NCI-H1092 (cell line): ENCODE measurements at places on chromosomes 3 and 15.

GRCh38 chr15:96345560-96346399 lies 15.3 kb downstream of the NR2F2 start:
- peak; percentile 12 for DNase-seq

- no peak for DNase-seq
These were observed 358.3 kb upstream of the CFAP20DC start for GRCh38 chr3:59408047-59408624.

- peak; percentile 8 for DNase-seq
These were observed 9.8 kb downstream of the ONECUT1 start for GRCh38 chr15:52780172-52780980.

DNA sequence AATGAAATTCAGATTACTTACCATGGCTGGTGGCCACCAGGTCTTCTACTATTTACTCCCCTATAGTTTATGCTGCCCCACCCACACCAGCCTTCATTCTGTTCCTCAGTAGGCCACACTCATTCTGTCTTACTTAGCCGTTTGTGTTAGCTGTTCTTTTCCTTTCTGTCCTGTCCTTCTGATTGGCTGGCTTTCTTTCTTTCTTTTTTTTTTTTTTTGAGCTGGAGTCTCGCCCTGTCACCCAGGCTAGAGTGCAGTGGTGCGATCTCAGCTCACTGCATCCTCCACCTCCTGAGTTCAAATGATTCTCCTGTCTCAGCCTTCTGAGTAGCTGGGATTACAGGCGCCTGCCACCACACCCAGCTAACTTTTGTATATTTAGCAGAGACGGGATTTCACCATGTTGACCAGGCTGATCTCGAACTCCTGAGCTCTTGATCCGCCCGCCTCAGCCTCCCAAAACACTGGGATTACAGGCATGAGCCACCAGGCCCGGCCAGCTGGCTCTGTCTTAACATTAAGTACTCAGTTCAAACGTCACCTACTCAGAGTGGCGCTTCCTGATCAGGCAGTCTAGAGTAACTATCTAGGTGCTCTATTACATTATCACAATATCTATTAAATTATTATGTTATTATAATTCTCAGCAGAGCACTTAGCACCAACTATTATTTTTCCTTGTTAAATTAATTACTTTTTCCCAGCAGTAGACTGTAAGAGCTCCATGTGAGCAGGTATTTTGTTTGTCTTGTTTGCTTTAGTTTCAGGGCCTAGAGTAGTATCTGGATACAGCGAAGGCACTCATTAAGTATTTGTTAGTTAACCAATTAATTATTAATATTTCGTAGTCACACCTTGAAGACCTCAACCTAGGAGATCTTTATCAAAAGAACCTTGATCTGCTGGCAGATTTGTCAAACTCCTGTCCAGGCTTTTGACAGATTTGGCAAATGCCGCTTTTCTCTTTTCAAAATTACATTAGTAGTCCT lies 6.4 kb downstream of the CMSS1 start:
- no peak for DNase-seq

DNA sequence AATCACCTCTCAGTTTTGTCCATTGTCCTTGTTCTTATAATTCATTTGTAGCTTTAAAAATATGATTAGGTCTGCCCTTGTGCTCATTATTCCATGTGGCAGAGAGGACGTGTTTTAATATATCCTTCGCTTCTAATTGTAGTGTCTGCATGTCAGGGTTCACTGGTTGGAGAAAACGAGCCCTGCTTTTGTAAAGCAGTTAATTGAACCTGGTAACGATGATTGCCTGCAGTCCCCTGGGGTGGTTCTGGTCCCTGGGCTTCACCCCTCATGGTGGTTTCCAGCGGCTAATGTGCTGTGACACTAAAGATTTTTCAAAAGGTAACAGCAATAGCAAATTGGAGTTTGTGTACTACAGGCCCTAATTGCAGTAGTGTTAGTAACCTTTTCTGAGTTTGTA lies 299.6 kb downstream of the CACNA2D3 start:
- peak; percentile 48 for DNase-seq

DNA sequence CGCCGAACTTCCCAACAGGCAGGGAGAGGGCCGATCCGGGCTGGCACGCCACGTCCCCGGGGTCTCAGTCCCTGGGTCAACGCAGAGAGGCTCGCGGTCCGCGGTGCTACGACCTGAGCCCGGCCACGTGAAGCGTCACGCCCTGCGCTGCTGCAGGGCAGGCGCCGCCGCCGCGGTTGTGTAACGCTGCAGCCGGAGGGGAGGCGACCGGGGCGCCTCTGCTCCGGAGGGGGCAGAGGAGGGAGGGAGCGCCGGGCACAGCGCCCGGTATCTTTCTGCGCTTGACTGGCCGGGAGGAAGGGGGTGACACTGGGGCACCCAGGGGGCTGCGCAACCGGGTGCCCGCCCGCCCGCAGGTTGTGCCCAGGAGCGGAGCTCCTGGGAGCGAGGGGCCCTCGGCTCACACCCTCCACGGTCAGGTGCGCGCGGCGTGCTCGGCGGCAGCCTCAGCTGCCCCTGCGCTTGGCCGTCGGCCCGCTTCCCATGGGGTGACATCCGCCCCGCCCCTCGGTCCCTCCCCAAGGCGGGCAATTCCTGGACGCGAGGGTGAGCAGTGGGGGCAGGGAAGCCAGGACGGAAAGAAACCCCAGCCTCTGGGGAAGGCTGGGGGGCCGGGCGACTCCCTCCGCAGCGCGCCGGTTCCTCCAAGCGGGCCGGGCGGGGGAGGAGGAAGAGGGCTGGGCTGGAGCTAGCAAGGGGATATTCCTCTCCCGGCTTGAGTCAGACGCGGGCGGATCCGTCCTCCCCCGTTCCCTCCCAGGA lies 852 bp upstream of the BHLHE40 start:
- DNase-seq: peak; percentile 69

DNA sequence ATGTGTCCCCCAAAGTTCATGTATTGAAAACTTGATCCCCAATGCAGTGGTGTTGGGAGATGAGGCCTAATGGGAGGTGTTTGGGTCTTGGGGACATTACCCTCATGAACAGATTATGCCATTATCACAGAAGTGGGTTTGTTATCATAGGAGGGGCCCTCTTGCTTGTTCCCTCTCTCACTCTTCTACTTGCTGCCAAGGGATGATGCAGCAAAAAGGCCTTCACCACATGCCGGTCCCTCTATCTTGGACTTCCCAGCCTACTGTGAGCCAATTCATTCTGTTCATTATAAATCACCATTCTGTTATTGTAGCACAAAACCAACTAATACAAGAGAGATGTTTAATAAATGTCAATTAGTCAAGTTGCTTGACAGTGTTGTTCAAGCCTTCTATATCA lies 47.2 kb downstream of the FAM227B start:
- no peak for DNase-seq

DNA sequence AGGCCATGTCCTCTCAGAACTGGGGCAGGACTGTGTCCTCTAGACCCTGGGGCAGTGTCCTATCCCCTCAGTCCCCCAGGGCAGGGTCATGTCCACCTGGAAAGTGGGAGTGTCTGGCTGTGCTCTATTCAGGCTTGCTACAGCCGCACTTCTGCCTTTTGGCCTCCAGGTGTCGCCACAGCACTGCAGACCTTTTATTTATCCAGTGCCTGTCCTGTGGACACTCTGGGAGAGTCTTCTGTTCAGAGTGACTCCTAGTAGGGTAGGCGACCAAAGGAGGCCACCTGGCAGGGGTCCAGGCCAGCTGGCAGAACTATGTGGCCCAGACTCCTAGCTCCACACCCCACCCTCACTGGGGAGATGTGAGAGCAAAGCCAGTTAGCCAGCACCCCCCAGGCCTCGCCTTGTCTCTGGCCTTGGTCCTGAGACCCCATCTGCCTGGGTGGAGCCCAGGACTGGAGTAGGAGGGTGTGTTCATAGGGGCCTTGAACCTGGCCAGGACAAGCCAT lies 3.9 kb downstream of the TMIE start:
- peak; percentile 23 for DNase-seq

DNA sequence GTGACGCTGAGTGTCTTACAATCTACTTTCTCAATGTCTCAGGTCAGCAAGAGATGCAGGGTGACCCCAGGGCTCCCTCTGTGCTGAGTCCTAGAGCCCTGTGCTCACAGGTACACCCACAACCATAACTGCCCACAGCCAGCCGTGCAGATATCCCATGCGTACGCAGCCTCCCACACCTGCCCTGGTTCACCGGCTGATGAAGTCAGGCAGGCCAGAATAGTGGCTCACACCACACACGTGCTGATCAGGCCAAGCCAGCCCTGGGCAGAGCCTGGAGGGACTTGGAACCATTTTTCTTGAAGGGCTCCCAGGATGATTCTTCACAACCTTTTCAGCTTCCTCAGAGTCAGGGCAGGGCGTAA lies 63.6 kb upstream of the RPL32 start:
- DNase-seq: no peak

GRCh38 chr3:133676336-133677118 lies 14.8 kb upstream of the TOPBP1 start:
- no peak for DNase-seq

DNA sequence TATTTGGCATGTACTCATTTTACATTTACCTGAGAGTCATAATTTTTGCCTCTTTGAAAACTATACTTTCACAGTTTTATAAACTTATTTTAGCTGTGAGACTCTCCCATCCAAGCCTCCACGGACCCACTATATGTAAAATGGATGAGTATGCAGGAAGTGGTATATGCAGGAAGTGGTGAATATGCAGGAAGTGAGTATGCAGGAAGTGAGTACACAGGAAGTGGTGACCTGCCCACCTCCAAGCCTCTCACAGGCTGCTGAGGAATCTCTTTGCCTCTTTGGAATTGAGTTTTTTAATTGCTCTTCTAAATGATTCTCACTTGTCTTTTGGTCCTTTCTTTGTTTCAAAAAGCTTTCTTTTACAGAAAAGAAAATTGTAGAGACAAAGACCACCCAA lies 85.2 kb downstream of the KBTBD8 start:
- DNase-seq: no peak

- no peak for DNase-seq
These were observed 64.6 kb downstream of the LYZL4 start for GRCh38 chr3:42345811-42346210.

- DNase-seq: no peak
These were observed 126.5 kb upstream of the CNTN6 start for GRCh38 chr3:966341-966740.

DNA sequence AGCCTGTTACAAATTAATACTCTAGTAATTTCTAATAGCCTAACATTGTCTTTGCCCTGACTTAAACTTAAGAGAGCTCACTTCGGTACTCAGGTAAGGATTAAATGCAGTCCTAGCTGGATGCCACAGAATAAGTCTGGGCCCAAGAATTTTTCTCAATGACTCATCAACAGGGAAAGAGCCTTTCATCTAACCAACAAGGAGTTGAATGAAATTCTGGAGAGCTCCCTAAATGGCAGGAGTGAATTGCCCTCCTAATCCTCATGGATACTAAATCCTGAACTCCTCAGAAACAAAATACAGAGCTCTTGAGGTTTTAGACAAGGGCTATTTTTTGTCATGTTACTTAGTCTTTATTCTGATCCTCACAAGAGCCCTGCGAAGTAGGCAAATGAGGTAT lies 159.5 kb downstream of the PLCH1 start:
- DNase-seq: no peak

DNA sequence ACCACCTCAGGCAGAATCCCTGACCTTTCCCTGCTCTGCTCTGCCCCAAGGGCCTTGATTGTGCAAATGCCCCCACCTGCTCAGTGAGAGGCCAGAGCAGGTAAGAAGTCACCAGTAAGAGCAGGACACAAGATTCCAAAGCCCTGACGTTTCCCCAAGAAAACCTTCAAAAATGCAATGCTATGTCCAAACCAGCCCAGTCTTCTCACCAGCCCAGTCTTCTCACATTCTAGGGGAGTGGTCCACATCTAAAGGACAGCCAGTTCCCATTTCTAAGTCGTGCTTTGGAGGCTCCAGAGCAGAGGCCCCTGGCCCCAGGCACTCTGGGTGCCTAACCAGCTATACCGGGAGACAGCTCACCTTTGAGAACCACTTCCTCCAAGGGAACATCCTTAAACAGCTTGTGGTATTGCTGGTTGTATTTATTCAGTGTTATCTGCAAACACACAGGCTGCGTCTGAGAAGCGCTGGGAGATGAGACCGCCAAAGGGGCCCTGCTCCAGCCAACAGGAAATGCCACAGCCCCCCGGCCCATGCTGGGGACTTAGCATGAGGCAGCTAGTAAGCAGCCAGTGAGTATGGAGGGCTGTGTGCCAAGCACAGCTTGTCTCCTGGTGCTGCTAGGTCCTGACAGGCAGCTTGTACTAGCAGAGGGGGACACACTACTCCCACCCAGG lies 29.3 kb downstream of the GRAMD2A start:
- DNase-seq: peak; percentile 0

GRCh38 chr15:69075440-69075839 lies 60.9 kb downstream of the NOX5 start:
- DNase-seq: no peak

- DNase-seq: no peak
These were observed 288.4 kb upstream of the DPH6 start for GRCh38 chr15:35834216-35834830.

DNA sequence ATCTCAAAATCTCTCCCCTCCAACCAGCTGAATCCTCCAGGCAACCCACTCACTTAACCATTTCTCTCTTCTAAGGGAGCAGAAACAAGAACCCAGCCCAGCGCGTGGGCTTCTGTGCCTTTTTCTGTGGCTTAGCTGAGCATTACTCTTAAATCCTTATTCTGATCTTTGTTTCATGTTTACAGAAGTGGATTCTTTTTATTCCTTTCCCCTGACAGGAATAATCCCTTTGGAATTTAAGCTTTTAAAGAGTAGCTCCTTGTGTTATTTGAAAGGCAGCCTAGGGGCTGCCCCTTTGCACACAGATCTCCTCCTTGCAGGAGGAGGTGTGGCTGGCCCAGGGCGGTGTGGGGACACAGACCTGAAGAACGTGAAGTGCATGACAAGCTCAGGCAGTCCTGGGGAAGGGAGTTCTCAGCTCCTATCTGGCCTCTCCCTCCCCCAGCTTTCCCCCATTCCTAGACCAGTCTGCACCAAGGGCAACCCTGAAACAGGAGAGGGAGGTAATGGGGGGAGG lies 77.1 kb upstream of the UBE2E1 start:
- no peak for DNase-seq
